ENCODE measurements at places on chromosomes 7 and 10. TPM values are rescaled to one million over a fixed set of nuclear protein-coding genes. Genes with fewer than 3 reads are reported as not detected.

Gene NUPR2
- not detected for total RNA-seq

Gene KAZALD1
- total RNA-seq: 4.0 TPM

Gene IDI2
- total RNA-seq: not detected

Gene MOGAT3
- not detected for total RNA-seq

Data from bronchial epithelial cell (primary cell).